Effector CD4-positive, alpha-beta T cell (primary cell): ENCODE measurements at places on chromosomes 7 and 10.

DNA sequence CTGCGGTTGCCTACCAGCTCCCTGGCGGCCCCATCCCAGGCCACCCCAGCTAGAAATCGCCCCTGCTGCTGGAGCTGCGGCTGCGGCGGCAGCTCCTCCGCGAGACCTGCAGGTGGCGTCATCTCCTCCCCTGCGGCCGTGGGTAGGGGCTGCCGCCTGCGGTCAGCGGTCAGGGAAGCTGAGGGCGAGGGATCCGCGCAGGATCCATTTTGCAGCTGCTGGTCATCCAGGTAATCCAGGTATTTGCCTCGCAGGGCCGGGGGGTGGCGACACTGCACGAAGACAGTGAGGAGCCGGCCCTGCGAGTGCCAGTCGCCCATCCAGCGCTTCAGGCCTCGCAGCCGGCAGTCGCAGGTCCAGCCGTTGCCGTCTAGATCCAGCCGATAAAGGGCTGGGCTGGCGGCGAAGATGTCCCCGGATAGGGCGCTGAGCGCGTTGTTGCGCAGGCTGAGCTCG is 1.5 kb downstream of the TRIL start:
- no peak for DNase-seq

- no peak for DNase-seq
These were observed 29.0 kb downstream of the PDGFA start for GRCh38 chr7:490461-491291.

GRCh38 chr7:112995059-112995824 is 91.4 kb downstream of the GPR85 start:
- DNase-seq, result no peak

DNA sequence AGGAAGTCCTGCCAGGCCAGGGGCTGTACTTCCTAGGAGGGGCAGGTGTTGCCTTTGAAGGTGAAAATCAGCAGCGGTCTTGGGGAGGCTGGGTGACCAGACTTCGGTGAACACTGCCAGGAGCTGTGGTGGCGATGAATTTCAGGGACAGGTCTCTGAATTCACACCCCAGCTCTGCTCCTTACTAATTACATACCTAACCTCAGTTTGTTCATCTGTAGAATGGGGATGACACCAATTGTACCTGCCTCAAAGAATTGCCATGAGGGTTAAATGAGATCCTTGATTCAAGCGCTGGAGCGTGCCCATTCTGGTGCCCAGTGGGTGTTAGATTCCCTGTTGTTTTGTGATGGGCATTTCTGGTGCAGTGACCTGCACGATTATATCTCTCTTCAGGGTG is 102.8 kb downstream of the TACC2 start:
- DNase-seq, result no peak

- DNase-seq, result no peak
These were observed 26.0 kb upstream of the GJD4 start for GRCh38 chr10:35579116-35579515.

DNA sequence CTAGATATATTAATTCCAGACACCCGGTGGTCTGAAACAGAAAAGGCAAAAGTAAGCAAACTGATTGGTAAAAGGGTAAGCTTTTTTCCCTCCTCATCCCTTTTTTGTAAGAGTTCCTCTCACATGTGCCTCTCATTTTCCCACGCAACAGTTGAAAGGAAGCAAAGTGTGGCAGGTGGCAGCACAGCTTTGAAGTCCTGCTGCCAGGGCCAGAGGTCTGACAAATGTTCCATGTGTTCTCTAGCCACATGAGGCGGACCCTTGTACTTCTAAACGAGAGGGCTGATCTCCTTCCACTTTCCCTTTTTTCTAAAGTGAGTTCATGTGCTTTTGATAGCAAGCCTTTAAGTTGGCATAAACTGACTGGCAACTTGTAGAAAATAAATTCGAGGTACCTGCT is 217.5 kb downstream of the POLR1F start:
- no peak for DNase-seq

- no peak for DNase-seq
These were observed 53.1 kb downstream of the CPED1 start for GRCh38 chr7:121041516-121042148.
